ENCODE measurements at places on chromosomes 13 and 19.

DNA sequence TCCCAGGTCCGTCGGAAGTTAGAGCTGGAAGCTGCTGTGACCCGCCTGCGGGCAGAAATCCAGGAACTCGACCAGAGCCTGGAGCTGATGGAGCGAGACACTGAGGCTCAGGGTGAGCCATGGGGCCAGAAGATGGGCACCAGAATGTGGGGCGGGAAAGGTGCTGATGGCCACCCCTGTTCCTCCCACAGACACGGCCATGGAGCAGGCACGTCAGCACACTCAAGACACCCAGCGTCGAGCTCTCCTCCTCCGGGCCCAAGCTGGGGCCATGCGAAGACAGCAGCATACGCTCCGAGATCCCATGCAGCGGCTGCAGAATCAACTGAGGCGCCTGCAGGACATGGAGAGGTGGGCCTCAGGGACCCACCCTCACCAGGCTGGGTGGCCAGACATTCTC is 2.5 kb downstream of the HAUS5 start:
- DNase-seq, result no peak

GRCh38 chr19:18481505-18482222 is 40.2 kb downstream of the ELL start:
- no peak for DNase-seq

- DNase-seq, result peak; percentile 57
These were observed 51.9 kb downstream of the CELF5 start for GRCh38 chr19:3276341-3276799.

GRCh38 chr13:105341256-105341655 is 1194.2 kb downstream of the EFNB2 start:
- DNase-seq, result no peak

GRCh38 chr13:51317262-51317661 is 22.2 kb upstream of the SERPINE3 start:
- DNase-seq, result no peak

- no peak for DNase-seq
These were observed 53.3 kb downstream of the RFX2 start for GRCh38 chr19:6056801-6057650.

GRCh38 chr13:74145249-74145975 is 11.2 kb upstream of the KLF12 start:
- DNase-seq, result no peak

DNA sequence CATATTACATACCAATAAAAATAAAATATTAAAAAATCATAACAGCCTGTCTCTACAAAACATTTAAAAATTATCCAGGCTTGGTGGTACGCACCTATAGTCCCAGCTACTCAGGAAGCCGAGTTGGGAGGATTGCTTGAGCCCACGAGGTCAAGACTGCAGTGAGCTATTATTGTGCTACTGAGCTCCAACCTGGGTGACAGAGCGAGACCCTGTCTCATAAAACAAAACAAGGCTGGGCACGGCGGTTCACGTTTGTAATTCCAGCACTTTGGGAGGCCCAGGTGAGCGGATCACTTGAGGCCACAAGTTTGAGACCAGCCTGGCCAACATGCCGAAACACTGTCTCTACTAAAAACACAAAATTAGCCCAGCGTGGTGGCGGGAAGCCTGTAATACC is 52.2 kb upstream of the LSM14A start:
- no peak for DNase-seq

- DNase-seq, result no peak
These were observed 102.0 kb downstream of the ZNF429 start for GRCh38 chr19:21607449-21607848.

- peak; percentile 46 for DNase-seq
These were observed 22.6 kb downstream of the FBXL12 start for GRCh38 chr19:9796113-9796773.

- DNase-seq, result no peak
These were observed 518.0 kb upstream of the SGCG start for GRCh38 chr13:22662771-22663170.

DNA sequence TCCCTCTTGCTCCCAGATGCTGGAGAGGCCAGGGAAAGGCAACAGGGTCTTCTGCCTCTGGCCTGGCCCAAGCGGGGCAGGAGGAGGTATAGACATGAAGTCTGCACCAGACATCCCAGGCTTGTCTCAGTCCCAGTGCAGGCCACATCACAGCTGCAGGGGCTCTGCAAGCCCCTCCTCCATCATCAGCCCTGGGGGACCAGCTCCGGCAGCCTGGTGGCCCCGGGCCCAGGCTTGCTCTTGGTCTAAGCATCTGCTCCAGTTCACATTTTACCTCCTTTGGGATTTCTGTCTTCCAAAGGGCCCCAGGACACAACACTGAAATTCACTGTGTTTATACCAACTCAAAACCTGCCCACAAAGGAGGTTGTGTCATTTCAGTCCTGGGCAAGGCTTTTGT is 359.4 kb downstream of the ZNF536 start:
- no peak for DNase-seq

DNA sequence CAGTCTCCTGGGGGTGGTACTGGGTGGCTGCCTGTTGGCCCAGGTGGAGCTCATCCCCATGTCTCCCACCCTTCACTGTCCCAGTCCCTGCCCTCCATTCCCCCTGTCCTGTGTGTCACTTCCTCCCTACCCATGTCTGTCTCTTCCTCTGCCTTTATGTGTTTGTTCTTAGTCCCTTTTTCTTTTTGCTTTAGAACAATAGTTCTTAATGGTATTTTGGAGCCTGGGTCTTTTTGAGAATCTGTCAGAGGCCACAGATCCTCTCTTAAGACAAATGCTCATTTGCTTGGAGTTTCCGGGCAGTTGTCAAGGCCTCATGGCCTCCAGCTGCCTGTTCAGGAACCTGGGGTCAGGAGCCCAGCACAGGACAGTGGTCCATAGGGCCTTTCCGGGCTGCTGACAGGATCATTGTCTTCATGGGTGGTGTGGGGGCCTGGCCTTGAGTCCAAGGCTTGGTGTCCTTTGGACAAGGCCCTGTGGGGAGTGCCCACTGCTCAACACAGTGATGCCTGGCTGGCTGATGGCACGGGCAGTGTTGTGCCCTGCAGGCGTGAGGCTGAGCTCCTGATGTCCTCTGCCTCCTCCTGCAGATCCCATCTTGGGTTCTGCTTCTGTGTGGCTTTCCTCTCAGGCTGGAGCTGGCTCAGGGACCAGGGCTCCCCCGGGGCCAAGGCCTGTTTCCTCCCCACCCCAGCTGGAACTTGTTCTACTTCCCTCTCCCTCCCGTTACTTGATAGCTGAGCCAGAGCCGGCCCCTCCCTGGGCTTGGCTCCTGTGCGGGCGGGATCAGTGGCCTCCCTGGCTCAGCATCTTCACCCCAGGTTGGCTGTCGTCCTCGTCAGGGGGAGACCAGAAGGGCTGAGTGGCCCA is 3.5 kb downstream of the EGLN2 start:
- DNase-seq, result no peak

- DNase-seq, result no peak
These were observed 940.4 kb upstream of the SLC10A2 start for GRCh38 chr13:104006625-104007075.

GRCh38 chr13:83816081-83816480 is 66.2 kb downstream of the SLITRK1 start:
- DNase-seq, result no peak

GRCh38 chr13:97254816-97255215 is 32.7 kb downstream of the MBNL2 start:
- DNase-seq, result no peak

DNA sequence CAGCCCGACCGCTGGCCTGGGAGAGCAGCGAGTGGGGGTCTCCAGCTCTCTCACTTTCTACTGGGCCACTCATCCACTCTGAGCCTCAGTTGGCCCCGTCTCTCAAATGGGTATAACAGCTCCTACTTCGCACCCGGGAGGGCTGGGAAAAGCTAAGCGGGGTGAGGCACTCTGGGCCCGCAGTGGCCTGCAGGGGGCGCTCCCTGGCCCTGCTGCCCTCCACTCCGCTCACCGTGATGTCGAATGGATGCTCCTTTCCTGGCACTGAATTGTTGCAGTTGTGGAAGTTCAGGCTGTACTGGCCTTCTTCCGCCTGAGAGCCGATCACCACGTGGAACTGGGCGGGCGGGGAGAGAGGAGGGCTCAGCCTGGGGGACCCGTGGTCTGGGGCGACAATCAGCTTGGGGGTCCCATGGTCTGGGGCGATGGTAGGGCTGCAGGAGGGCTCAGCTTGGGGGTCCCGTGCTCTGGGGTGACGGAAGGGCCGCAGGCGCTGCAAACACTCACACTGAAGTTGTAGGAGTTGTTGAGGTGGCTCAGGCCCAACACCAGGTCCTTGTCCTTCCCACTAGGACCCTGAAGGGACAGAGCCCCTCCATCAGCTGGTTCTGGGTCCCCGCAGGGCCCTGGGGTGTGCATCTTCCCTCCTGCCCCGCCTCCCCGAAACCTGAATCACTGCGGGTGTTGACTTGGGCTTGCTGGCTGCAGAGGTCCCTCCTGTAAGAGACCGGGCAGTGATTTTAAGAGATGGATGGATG is 3.9 kb downstream of the GPR108 start:
- no peak for DNase-seq

DNA sequence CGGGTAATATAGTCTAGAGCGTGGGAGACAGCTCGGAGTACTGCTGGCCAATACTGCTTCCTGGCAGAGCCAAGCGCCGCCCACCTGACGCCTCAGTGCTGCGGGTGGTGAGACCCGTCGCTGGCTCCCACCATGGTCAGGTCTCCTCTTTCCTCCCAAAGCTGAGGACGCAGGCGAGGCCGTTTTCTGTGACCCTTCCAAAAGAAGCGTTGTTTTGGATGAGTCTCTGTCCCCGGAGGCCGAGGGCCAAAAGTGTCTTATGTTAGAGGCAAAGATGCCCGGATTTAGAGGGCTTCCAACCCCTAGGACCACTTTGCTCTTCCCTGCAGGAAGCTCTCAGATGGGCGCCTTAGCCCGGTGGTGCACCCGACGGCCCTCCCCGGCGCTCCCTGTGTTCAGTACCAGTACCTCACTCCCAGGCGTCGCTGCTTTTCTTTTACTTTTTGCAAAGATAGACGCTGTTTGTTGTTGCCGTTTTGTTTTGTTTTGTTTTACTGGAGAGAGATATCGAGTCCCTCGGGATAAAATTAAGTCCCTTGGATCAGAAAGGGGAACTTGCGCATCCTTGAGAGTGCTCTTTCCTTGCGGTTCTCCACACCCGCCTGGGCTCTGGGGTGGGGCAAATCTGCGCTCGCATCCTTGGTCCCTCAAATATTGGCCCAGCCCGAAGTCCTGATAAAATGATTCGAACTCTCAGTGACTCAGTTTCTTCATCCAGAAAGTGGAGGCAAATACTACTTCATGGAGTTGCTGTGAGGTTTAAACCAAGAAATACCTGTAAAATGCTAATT is 7.0 kb downstream of the PDX1 start:
- DNase-seq, result no peak

GRCh38 chr13:34467450-34468083 is 474.5 kb upstream of the NBEA start:
- no peak for DNase-seq

DNA sequence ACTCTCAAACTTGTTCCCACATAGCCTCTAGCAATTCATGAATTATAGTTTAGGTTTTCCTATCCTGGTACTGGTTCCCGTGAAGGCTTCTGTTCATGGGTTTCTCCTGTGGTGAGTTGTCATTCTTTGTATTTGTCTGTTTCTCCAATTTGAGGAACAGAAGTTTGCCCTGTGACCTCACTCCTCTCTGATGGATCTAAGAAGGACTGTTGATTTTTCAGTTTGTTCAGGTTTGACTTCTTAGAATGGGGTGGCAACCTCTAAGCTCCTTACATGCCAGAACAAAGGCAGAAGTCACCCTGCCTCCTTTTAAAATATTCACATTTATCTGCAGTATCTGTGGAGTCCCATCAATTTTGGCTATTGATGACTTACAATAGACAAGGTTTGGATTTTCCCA is 354.0 kb downstream of the SPRY2 start:
- DNase-seq, result no peak

- DNase-seq, result peak; percentile 42
These were observed 12.8 kb downstream of the MOB3A start for GRCh38 chr19:2083174-2083854.

GRCh38 chr13:21938168-21938567 is 267.3 kb downstream of the FGF9 start:
- DNase-seq, result no peak

DNA sequence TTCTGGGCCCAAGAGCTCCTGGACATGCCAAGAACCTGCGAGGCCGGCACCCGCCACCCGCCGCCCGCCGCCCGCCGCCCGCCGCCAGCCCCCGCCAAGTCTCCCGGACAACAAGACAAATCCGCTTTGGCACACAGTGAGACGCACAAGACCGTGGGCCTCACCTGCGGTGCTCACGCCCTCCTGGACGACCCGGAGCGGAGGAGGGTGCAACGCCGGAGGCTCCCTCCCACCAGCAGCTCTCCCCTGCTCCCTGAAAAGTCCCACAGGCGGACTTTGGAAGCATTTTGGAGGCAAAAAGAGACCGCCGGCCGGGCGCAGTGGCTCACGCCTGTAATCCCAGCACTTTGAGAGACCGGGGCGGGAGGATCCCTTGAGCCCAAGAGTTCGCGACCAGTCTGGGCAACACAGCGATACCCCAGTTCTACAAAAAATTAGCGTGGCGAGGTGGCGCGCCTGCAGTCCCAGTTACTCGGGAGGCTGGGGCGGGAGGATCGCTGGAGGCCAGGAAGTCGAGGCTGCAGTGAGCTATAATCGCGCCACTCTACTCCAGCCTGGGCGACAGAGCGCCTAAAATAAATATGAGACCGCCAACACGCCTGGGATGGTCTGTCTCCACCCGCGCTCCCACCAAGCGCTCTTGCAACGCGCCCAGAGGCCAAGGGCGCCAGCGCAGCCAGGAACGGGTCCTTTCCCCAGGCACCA is 783 bp downstream of the RHPN2 start:
- DNase-seq, result no peak

Measured in T-helper 17 cell (primary cell).